ENCODE measurements at places on chromosomes 5 and 9. TPM values are rescaled to one million over a fixed set of nuclear protein-coding genes. Genes with fewer than 3 reads are reported as not detected.

Gene PAIP2
- 119 TPM for total RNA-seq

Gene HAVCR2
- 0.05 TPM for total RNA-seq

Gene CYSRT1
- total RNA-seq = not detected

Gene IDNK
- 2.1 TPM for total RNA-seq

Gene GTF3C5
- 64.8 TPM for total RNA-seq

Gene PWWP2A
- total RNA-seq = 41.4 TPM

Gene PAEP
- total RNA-seq = not detected

Gene ZNF454
- not detected for total RNA-seq

Gene CNTLN
- 6.9 TPM for total RNA-seq

Gene PCDHAC1
- total RNA-seq = not detected

Gene GABBR2
- not detected for total RNA-seq

Gene ODF2
- total RNA-seq = 56.9 TPM

Gene DBH
- total RNA-seq = not detected

Gene DAPK1
- 84.9 TPM for total RNA-seq

Gene UCK1
- total RNA-seq = 19.1 TPM

Gene FAT2
- total RNA-seq = not detected

Gene NMUR2
- not detected for total RNA-seq
